SIG-M5 (cell line): ENCODE measurements at places on chromosomes 5 and 9.

DNA sequence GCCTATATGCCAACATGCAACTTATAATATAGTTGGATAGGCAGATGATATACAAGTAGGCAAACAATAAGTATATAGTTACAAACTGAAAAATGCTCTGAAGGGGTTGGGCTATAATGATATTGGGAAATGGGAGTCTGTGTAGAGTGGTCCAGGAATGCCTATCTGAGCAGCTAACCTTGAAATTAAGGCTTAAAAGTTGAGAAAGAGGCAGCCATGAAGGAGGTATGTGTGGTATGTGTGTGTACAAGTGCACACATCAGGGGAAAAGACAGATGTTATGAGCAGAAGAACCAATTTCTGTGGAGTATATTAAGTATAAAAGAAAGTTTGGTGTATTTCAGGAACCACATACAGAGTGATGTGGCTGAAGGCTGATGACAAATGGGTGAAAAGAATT, 154.9 kb upstream of the PAPPA start:
- no peak for DNase-seq

DNA sequence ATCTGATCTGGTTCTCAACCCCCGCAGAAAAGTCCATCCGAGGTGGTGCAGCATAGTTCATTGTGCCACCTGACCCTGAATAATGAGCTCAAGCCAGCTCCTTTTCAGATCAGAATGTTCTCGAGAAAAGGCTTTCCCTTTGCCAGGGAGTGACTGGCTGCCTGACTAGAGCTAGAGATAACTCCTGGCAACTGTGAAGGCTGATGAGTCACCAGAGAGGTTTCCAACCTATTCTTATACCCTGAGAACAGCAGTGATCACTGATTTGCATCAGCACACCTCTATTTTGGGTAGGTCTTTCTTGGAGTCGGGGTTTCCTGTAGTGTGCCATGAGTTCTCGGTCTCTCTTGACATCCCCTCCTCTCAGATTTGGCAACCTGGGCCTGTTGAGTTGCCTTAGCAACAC, 127.9 kb downstream of the PIK3R1 start:
- no peak for DNase-seq

DNA sequence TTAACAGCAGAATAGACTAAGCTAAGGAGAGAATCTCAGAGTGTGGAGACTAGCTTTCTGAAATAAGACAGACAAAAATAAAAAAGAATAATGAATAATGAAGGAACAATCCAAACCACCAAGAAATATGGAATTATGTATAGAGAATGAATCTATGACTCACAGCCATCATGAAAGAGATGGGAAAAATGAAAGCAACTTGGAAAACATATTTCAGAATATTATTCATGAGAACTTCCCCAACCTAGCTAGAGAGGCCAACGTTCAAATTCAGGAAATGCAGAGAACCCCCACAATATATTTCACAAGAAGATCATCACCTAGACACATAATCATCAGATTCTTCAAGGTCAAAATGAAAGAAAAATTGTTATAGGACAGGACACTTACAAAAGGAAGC, 349.0 kb upstream of the MPDZ start:
- no peak for DNase-seq

- DNase-seq, result no peak
These were observed 31.7 kb upstream of the CEP72 start for GRCh38 chr5:580436-580835.

DNA sequence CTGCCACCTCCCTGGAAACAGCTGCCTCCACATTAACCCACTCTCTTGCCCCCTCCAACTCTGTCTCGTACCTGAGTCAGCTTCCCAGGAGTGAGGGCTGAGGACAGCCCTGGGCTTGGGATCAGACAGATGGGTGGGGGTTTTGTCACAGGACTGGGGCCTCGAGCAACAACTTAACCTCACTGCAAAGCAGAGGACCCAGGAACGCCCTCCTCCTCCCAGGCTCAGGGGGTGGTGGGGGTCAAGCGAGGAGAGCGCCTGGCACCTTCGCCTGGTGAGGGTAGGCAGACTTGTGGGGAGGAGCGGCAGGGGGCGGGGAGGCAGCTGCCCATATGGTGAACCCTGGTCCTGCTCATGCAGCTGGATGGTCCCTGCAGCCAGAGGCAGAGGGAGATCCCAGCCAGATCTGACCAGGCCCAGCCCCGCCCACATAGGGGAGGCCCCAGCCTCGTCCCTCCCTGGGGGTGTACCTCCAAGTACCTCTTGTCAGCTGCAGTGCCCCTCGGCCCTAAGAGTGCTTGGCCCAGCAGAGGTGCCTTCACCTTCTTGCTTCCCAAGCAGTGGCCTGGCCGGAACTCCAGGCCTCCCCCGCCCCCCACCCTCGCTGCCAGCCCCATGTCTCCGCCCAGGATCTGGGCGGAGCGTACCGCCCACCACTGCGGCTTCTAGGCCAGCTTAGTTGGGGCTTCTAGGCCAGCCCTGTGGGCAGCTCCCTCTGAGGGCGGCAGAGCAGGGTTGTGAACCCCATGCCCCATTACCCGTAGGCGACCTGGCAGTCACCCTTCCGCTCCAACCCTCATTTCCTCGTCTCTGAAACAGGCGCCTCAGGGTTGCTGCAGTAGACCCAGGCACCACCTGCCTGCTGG, at the start of gene SARDH:
TSS of gene SARDH (minus strand) at position 579 of the 866 bp plus-strand sequence. CDS start 4,179 bp downstream, outside the sequence.
- DNase-seq, result no peak

GRCh38 chr5:58722160-58722559, 139.3 kb downstream of the RAB3C start:
- no peak for DNase-seq

GRCh38 chr5:44900273-44900954, 91.7 kb downstream of the MRPS30 start:
- DNase-seq, result no peak

DNA sequence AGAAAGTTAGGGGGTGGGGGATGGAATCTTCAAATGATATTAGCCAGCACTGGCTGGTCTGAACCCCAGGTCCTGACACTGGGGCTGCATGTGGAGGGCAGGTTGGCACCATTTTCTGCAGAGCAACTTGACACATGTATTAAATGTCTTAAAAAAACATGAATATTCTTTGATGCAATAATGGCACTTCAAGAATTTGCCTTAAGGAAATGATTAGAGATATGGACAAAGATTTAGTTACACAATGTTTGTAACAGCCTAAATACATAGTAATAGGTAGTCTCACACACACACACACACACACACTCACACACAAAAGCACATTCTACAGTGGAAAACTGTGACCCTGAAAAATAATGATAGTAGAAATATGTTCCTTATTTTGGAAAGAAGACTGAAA, 3.6 kb downstream of the SVEP1 start:
- no peak for DNase-seq

GRCh38 chr9:107705521-107705920, 216.0 kb upstream of the KLF4 start:
- no peak for DNase-seq

DNA sequence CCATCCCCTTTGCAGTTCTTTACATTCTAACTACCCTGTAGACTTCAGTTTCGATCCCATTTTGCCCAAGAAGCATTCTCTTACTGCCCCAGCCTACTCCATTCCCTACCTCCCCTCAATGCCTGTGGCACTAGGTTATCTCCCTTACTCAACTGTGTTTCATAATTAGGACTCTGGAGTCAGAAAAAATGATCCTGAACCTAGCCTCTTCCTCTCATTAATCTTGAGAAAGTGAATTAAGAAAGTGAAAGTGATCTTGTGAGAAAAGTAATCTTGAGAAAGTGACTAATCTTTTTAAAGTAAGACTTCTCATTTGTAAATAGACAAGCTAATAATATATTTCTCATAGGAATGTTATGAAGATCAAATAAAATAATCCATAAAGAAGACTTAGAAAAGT, 444.0 kb upstream of the TRPC7 start:
- DNase-seq, result no peak

- no peak for DNase-seq
These were observed 203.8 kb downstream of the SNCAIP start for GRCh38 chr5:122515709-122516431.

- no peak for DNase-seq
These were observed 72.5 kb upstream of the CACNA1B start for GRCh38 chr9:137804908-137805630.

GRCh38 chr5:108727651-108728565, 19.8 kb upstream of the FER start:
- peak; percentile 32 for DNase-seq

DNA sequence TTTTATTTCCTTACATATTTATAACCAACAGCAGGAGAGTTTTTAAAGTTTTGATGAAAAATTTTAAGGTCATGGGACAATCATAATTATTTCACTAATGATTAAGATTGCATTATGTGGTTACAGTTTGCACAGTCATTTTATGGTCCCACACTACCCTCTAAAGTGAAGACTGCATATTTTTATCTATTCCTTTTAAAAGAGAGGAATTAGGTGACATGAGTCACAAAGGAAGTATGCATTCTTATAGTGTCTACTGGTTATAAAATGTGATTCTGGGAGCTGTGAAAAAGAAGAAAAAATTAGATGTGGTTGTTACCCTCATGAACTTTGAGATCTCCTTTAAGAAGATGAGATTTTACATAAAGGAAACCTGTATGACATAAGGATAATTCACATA, 87.9 kb upstream of the GRIA1 start:
- no peak for DNase-seq

DNA sequence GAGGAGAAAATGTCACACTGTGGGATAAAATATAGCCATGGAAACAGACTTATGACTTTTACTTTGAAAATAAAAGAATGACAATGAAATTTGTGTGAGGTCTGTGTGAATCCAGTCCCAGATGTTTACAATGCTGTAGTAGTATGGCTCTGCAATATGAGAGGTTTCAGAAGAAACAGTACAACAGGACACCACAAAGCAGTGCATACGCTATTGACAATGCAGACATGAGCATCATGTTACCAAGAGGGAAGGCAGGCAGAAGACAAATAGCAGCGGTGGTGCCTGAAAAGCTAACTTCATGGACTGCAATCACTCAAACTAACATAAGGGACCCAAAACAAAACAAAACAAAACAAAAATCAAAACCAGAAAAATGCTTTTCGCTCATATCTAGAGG, 1.8 kb downstream of the FGF10 start:
- DNase-seq, result no peak

DNA sequence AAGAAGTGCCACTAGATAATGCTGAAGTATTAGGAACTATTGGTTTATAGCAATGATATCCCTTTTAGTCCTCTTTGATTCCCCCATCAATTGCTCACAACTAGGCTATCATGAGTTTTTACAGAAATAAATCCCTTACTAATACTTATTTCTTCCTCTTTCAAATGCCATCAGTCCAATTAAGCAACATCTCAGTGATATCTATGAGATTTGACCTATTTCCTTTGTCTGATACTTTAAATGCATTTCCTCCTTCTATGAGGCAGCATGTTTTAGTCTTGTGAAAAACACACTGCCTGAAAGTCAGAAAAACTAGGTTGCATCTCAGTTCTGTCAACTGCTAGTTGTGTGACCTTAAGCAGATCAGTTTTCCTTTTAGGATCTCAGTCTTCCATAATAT, 101.6 kb downstream of the FBXW11 start:
- DNase-seq, result no peak

DNA sequence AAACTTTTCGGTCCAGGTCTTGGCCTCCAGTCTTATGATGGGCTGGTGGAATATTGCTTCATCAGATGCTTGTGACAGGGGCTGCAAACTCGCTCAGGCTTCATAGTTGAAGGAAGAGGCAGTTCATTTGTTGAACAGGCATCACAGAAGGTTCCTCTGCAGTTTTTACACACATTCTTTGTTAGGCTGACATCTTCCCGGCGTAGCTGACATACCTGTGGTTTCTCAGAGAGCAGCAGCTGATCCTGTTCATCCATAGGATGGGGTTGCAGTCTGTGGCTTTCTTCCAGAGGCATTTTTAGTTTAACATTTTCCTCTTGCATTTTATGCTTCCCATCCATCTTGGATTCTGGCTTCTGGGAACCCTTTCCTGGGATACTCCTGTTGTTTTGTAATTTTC, 1255.2 kb downstream of the EFNA5 start:
- no peak for DNase-seq

DNA sequence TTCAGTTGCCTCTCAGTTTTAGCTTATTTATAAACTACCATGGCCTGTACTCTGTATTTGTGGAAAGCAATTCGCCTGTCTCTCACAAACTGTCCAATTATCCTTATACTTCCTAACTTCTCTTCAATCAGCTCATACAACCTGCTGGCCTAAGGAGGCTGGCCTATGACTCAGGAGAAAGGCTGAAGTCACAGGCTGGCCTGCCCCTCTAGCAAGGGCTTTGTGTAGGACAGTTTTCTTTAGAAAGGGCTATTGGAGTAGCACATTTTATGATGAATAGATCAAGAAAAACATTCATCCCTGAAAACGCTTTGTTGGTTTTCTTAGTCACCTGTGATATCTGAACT, 988.7 kb upstream of the ARRDC3 start:
- DNase-seq, result no peak

DNA sequence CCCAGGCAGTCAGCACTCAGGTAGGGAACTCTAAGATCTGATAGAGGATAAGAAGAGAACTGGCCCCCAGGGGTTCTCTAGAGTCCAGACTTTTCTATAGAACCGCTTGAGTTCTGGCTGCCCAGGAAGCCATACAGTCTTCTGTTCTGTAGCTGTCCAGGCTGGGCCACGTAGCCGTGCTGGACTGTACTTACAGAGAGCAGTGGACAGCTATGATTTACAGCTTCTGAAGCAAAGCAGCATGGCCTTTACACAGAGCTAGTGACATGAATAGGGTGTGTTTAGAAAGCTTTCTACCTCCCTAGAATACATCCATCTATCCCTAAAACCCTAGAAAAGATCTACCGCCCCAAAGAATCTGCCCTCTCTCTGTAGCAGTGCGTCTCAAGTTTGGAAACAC, 57.2 kb downstream of the ACO1 start:
- DNase-seq, result no peak

GRCh38 chr5:143678148-143678905, 133.6 kb upstream of the HMHB1 start:
- no peak for DNase-seq

DNA sequence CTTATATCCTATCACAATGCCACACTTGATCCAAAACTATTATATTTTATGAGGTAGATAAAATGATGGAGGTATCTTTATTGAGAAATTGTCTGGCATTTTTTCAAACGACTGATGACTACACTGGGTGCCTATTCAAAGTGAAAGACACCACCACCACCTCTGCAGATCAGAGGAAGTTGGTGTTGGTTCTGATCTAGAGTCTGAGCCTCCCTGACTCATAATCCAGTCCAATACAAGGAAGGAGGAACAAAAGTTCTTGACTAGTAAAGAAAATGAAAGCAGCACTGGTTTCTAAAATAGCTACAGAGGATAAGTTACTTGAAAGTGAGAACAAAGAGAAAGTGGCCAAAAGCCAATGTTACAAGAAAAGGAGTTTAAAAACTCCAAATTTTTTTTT, 139.9 kb downstream of the RFX3 start:
- peak; percentile 5 for DNase-seq
